Trophoblast cell (in vitro differentiated cells and primary cell): ENCODE measurements at places on chromosomes 7 and 10.

DNA sequence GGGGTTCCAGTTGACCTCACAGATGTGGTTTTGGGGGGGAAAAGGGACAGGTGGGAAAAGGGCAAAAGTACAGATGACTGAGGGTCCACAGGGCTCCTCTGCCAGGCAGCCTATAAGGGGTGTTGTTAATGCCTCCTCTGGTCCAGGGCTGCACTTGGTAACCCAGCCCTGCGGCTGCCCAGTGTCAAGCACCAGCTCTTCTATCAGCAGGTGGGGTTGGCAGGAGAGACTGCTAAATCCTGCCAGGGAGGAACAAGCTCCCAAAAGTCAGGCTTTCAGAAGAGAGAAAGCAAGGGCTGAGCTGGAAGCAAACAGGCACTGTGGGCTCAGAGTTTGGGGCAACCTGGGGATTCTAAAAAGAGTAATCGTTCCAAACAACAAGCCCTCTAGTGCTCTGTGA is 39.1 kb downstream of the LRRC20 start:
- no peak for DNase-seq

GRCh38 chr10:23345861-23346260 is 1.3 kb upstream of the C10orf67 start:
- peak; percentile 85 for DNase-seq

- DNase-seq: no peak
Observed at GRCh38 chr7:158603773-158604755, 16.4 kb upstream of the PTPRN2 start.

DNA sequence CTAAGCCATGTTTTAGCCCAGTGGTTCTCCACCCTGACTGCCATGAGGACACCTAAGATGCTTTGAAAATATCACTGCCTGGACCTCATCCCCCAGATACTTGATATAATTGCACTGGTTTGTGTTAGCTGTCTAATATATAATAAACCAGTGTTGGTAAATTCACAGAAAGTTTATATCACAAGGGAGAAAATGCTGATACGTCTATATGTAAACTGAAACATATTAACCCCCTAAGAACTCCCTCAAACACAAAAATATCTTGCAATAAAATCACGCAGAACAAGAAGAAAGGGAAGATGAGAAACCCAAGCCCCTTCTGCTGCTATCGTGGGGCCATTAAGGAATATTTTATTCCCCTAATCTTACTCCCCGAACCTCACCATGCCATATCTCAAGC is 8.2 kb downstream of the IMMP2L start:
- DNase-seq: no peak

GRCh38 chr7:28472332-28472731 is 60.0 kb downstream of the CREB5 start:
- DNase-seq: peak; percentile 17

- DNase-seq: no peak
Observed at GRCh38 chr10:13649844-13650520, 63.2 kb downstream of the PRPF18 start.

GRCh38 chr7:102967798-102968197 is 55.0 kb downstream of the LRRC17 start:
- no peak for DNase-seq

- no peak for DNase-seq
Observed at GRCh38 chr10:110286841-110287240, 17.9 kb downstream of the SMNDC1 start.

GRCh38 chr7:12747687-12748306 is 60.4 kb downstream of the ARL4A start:
- no peak for DNase-seq

GRCh38 chr10:132663666-132664365 is 122.1 kb downstream of the NKX6-2 start:
- DNase-seq: no peak

- DNase-seq: no peak
Observed at GRCh38 chr10:24269476-24269875, 60.5 kb downstream of the KIAA1217 start.

GRCh38 chr10:117720931-117721835 is 178.6 kb downstream of the EMX2 start:
- DNase-seq: no peak

- no peak for DNase-seq
Observed at GRCh38 chr10:131792809-131793208, 108.0 kb upstream of the PPP2R2D start.

DNA sequence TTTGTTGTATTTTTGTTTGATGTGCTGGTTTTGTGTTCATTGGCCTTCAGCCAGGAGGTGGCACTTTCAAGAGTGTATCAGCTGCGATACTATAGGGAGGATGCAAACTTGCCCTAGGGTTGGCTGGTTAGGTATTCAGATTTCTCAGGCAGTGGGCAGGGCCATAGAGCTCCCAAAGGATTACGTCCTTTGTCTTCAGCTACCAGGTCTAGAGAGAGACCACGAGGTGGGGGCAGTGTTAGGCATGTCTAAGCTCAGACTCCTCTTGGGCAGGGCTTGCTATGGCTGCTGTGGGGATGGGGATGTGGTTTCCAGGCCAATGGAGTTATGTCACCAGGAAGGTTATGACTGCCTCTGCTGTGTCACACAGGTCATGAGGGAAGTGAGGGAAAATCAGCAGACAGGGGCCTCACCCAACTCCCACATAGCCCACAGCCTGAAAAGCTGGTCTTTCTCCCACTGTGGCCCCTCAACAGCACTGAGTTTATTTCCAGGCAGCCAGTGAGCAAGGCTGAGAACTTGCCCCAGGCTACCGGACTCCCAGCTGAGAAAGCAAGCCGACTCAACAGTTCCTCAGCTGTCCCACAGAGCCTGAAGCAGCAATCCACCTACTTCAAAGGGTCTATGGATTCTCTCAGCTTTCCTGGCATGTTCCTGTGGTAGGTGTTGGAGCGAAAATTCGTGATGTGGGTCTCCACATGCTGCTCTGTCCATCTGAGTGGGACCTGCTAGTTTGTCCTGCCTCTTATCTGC is 227.4 kb upstream of the COBL start:
- no peak for DNase-seq

GRCh38 chr7:3649678-3650440 is 348.8 kb downstream of the SDK1 start:
- peak; percentile 24 for DNase-seq

DNA sequence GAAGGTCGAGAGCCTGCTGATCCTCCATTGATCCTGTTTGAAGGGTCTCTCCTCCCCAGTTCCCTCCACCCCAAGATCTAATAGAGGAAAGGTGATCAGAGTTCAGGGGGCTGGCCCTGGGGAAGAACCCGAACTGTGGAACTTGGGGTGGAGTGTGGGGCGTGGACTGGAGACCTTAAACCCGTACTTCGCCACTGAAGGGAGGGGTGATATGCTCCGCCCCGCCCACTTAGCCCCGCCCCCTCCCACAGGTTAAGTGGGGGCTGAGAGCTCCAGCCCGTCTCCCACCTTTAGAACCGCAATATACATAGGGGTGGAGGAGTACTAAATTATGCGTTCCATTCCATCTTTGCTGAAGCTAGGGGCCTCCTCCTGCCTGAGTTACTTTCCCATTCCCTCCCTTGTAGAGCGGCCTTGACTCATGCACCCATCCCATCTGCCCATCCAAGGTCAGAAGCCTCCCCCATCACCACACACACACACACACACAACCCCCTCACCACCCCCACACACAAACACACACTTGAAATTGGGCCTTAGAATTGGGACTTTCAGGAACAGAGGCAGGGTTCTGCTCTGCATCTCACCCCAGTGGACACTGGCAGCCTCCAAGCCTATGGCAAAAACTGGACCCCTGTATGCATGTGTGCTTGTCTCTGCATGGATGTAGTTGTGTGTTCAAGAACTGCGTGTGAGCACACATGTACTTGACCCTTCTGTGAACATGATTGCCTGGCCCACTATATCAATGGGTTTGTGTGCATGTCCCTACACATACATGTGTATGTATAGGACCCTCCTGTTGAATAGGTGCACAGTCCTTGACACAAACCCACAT is 991 bp downstream of the SEMA4G start:
- DNase-seq: no peak

- no peak for DNase-seq
Observed at GRCh38 chr10:17200001-17200911, 1.2 kb downstream of the TRDMT1 start.

GRCh38 chr10:55740110-55740509 is 620.9 kb downstream of the ZWINT start:
- peak; percentile 15 for DNase-seq

- no peak for DNase-seq
Observed at GRCh38 chr7:78176171-78176570, 377.6 kb downstream of the PHTF2 start.

- no peak for DNase-seq
Observed at GRCh38 chr7:104898434-104898833, 115.6 kb upstream of the KMT2E start.

DNA sequence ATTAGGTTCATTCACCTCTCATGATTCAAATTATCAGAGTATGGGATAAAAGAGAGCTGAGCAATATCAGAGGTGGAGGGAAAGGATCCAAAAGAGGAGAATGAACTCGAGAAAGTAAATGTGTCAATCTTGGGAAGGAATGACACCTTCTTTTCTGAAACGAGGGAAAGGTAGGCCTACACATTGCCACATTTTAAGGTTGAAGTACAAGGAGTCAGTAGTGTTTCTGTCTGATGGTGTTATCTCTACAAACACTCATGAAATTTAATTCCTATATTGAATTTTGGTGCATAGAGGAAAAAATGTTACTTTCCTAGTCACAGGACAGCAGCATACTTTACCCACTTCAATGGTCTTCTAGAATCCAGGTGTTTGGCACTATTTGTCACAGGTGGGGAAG is 90.2 kb downstream of the DNAJB9 start:
- no peak for DNase-seq

DNA sequence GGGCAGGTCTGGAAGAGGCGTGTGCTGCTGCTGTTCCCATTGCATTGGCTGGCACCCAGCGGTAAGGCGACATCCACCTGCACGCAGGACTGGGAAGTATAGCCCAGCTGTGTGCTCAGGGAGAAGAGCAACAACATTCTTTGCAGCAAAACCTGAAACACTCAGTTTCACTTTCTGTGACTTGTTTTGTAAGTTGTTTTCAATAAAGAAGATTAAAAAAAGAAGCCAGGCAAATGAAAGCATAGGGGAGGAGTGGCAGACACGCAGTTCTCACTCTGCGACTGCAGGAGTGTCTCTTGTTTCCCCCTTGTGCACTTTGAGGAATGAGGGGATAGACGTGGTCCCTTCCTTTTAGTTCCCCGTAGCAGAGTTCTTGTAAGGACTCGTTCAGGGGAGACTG is 5.8 kb downstream of the FBH1 start:
- DNase-seq: no peak

GRCh38 chr7:87715545-87715944 is 87.3 kb downstream of the RUNDC3B start:
- no peak for DNase-seq

DNA sequence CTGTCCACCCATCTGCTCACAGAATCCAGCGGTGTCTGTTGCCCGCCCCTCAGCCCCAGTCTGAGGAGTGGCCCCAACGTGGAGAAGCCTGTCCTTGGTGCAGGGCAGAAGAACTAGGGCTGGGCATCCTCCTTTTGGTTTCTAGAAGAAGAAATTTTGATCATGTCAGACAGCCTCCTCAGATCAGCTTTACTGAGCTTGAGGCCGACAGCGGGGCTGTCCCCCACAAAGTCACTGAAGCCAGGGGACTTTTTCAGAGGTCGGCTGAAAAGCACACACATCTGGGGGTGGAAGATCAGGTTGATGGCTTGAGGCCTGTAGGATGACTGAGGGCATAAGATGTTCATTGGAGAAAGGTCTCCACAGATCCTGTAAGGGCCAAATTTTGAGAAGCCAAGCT is 767.9 kb downstream of the GRID1 start:
- DNase-seq: no peak

- no peak for DNase-seq
Observed at GRCh38 chr7:152144557-152145245, 119.2 kb downstream of the GALNT11 start.

DNA sequence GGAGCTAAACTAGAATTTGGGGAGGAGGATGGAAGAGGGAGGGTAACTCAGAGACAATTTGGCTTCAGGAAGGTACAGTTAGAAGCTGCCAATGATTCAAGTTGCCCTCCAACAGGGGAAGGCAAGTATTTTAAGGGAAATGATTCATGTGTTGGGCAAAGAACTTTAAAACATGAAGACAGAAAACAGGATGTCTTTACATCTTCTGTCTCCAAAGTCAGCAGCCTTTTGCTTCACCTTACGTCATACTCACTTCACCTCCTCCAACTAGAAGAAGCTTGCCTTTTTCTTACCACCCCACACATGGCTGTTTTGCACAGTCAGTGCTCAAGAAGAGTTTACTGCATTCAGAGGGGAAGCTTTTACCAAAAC is 36.1 kb downstream of the PPP1R3C start:
- DNase-seq: no peak
